ENCODE measurements at places on chromosomes 7 and 10.
A peak's percentile ranks its signal among the peaks of the same experiment; 100 is the strongest.

- DNase-seq, result no peak
Observed at GRCh38 chr7:118110178-118110925, 73.6 kb upstream of the LSM8 start.

GRCh38 chr7:143242306-143242705, 20.5 kb downstream of the TAS2R40 start:
- DNase-seq, result no peak

DNA sequence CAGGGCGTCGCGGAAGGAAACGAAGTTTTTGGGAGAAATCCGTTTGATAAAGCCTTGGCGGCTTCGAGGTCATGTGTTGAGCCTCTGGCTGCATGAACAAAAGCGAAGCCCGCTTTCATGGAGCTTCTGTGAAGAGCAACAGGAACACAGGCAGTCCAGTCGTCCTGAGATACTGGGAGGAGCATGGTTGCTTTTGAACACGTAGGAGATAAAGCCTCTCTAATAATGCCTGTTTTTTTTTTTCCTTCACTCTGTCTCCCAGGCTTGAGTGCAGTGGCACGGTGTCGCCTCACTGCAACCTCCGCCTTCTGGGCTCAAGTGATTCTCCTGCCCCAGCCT, 473 bp upstream of the ZNF32 start:
- no peak for DNase-seq

GRCh38 chr7:90690159-90690858, 94.2 kb downstream of the CDK14 start:
- DNase-seq, result no peak

DNA sequence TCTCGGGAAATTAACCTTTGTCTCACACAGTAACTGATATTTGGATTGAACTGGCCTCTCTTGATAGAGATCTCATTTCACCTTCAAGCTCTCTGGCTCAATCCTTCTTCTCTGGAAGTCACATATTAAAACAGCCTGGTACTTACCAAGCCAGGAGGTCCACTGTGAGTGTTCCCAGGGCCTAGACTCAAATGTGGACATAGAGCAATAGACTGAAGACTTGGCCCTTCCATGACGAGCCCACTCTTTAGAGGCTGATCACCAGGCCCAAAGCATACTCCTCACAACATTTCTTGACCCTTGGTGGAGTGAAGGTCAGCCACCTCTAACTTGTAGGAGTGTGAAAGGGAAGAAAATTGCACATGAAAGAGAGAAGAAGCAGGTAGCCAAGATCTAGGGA, 38.5 kb downstream of the COL1A2 start:
- no peak for DNase-seq

GRCh38 chr7:23570592-23571200, 26.5 kb upstream of the CCDC126 start:
- DNase-seq, result peak; percentile 28

- DNase-seq, result no peak
Observed at GRCh38 chr10:110843031-110843430, 28.7 kb upstream of the PDCD4 start.

- DNase-seq, result no peak
Observed at GRCh38 chr7:105102557-105103352, 88.8 kb downstream of the KMT2E start.

DNA sequence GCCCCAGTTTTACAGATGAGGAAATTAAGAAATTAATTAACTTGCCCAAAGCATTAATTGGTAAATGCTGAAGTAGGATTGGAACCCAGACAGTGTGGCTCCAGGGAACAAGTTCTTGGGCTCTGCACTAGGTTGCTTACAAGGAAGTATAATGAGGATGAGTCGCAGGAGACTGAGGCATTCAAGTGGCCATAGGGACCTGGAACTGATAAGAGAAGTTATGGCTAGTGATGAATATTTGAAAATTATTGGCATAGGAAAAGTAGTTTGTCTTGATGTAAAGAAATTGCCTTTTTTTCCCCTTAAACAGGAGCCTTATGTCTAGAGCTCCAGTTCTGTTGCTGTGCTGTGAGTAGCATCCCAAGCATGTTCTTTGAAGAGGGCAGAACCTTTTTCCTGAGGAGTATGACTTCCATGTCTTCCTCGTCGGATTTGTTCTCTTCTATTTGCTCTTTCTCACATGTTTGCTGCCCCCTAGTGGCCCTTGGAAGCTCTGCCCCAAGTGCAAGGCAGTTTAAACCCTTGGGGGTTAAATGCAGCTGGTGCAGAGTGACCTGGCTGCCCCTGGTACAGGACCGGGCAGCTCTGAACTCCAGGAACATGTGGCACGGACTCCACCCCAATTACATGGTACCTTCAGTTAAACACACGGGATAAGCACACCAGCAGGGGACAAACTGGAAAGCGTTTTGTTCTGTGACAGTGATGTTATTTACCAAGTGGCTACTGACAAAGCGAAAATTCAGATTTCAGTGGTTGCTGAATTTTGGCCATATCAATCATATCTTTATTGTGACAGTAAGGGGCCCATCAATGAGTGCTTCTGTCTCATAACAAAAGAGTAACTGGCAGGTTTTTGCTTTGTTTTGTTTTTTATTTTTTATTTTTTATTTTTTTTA, 148.8 kb downstream of the HECW1 start:
- DNase-seq, result no peak

DNA sequence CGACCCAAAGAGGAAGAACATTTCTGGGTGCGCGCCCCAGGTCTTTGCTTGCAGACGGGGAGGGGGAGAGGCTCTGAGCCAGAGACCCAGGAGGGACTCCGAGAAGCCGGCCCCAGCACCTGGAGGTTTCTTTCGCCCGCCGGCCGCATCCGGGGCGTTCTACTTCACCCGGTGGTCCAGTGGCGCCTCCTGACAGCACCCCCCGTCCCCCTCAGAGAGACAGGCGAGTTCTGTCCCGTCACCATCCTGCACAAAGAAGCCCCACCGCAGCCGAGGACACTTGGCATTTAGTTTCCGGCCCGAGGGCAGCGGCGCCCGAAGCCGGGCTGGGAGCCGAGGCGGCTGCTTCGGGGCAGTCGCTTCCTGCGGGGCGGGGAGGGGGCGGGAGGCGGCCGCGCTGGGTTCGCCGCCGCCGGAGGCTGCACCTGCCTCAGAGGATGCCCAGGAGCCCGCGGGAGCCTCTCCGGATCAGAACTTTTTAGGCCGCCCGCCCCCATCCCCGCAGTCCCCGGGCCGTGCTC, at the start of gene TMEM178B:
Gene TMEM178B, plus strand, starts transcription at position 424 of the 521 bp plus-strand sequence.
- DNase-seq, result no peak

DNA sequence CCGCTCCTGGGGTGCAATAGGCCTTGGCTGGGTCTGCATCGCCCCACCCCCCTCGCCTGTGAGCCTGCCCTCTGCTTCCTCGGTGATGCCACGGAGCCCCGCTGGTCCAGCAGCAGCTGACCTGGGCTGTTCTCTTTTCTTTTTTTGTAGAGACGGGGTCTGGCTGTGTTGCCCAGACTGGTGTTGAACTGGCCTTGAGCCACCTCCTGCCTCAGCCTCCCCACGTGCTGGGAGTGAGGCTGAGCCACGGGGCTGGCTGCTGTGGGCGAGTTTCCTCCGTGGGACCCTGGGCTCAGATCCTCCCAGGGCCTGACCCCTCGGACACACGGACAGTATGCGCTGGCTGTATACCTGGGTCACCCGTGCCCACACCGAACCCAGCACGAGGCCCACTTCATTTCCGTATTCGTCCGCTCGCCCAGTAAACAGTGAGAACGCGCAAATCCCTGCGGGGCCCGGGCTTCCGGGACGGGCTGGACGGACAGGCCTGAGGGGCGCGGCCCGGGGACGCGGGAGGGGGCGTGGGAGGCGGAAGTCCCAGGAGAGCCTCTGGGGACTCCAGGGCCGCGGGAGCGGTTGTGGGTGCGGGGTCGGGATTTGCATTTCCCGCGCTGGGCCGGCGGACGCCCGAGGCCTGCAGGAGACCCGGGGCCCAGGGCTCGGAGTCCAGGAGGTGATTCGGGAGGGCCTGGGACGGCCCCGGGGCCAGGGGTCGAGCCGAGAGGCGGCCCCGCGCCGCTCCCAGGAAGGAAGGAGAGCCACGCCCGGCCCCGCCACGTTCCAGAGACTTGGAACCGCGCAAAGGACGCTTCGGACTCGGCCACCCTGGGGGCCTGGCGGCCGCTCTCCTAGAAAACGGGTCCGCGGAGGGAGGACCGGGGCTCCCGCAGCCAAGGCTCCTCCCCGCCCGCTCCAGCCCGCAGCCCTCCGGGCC, 57.7 kb upstream of the DNAJB6 start:
- no peak for DNase-seq

- DNase-seq, result no peak
Observed at GRCh38 chr10:234708-235406, 99.6 kb downstream of the ZMYND11 start.

DNA sequence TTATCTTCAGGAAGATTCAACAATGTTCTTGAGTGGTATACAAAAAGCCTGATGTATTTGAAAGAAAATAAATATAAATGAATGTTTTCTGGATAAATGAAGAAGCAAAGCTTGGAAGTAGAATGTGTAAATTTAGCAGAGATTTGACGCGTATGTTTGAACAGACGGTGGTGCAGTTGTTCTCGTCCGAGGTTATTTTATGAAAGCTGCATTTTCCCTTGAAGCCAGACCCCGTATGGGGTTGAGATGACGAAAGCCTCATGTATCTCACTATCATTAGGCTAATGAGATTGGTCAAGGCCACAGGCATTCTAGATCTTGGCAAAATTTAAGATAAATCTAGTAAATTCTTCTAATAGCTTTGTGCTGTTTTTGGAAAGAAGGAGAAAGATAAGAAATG, 195.2 kb downstream of the NXPH1 start:
- no peak for DNase-seq

GRCh38 chr10:113992471-113993011, 51.1 kb upstream of the ADRB1 start:
- DNase-seq, result no peak

DNA sequence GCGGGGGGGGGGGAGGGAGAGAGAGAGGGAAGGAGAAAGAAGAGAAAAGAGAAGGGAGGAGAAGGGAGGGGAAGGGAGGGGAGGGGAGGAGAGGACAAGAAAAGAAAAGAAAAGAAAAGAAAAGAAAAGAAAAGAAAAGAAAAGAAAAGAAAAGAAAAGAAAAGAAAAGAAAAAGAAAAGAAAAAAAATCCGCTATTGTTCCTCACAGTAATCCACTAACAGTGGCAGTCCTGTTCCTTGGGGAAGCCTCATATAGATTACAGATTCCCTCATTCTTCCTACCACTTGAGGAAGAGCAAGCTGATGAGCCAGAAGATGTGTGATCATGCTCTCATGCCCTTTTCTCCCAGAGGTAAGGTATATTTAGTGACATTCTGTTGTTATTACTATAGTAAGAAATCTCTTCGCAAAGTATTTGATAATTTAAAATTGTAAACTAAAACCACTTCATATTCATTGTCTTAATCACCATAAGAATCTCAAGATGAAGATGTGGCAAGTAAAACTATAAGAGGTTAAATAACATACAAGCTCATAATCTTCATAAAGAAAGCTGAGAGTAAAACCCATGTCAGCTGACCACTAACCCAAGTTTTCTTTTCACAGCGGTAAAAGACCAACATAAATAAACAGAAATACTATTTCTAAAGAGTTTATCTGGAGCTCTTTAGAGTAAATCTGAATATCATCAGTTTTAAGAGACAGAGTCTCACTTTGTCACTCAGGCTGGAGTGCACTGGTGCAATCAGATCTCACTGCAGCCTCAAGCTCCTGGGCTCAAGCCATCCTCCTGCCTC, 128.1 kb downstream of the JMJD1C start:
- DNase-seq, result no peak

- no peak for DNase-seq
Observed at GRCh38 chr10:131972474-131973071, 9.2 kb downstream of the BNIP3 start.

GRCh38 chr10:21508706-21509331, 16.7 kb downstream of the SKIDA1 start:
- DNase-seq, result no peak

DNA sequence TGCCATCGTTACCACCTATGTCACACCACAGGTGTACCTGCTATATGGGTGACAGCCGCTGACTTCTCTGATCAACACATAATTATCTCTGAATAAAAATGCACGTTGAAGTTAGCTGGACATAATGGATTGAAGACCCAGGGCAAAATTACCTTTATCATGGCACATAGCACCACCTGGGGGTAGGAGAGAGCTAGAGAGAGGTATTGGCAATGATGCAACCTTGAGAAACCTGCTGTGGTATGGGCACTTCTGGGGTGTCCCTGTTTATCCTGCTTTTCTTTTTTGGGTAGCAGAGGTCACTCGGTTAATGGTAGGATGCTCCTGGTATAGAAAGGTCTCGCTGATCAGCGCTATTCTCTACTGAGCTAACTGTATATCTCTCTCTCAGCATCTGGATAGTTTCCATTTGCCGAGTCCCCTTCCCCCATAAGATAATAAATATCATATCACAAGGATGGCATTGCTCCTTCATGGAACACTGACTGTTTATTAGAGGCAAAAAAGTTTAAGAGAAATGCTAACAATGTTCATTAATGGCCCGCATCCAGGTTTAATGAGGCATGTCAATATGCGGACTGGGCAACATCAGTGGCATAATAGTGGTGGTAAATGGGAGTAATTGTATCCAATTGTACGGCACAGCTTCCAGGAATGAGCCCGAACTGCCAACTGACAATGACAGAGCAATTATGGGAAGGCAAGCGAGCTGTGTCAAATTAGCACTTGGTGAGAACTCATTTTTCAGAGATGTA, 323.1 kb downstream of the TFEC start:
- DNase-seq, result no peak

GRCh38 chr7:35004531-35005095, 32.7 kb downstream of the DPY19L1 start:
- DNase-seq, result no peak

- no peak for DNase-seq
Observed at GRCh38 chr10:132204781-132205473, 18.2 kb downstream of the DPYSL4 start.

GRCh38 chr7:5455581-5456219, 32.1 kb upstream of the TNRC18 start:
- DNase-seq, result no peak

DNA sequence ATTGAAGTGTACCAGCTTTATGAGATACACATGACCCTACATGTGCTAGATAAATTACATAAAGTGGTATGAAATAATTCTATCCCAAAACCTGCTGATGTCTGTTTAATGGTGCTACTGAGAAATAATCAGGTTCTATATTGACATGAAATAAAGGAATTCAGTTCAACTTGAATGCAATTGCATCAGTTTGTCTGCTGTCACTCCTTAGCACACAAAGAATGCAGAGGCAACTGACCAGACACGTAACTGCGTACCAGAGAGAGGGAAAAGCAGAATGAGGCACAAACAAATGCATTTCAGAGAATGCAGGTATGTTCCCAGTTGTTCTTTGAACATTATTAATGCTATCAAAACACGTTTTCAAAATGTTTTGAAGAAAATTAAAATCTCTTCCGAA, 98.8 kb upstream of the AGR3 start:
- no peak for DNase-seq

GRCh38 chr7:2353113-2353935, 1.3 kb upstream of the EIF3B start:
- DNase-seq, result no peak

DNA sequence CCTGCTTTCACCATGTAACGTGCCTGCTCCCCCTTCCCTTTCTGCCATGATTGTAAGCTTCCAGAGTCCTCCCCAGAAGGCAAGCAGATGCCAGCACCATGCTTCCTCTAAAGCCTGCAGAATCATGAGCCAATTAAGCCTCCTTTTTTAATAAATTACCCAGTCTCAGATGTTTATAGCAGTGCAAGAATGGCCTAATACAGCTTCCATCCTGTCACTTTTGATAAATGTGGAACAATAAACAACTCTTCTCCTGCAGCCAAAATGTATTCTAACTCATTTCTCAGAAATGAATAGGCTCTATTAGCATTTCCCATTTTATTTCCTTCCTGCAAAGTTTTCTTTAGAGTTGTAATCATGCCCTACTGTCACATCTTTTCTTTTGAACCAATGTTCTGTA, 43.4 kb downstream of the C7orf25 start:
- DNase-seq, result no peak

All from caudate nucleus (tissue), 63 donors.